ENCODE measurements at places on chromosomes 7 and 10.

DNA sequence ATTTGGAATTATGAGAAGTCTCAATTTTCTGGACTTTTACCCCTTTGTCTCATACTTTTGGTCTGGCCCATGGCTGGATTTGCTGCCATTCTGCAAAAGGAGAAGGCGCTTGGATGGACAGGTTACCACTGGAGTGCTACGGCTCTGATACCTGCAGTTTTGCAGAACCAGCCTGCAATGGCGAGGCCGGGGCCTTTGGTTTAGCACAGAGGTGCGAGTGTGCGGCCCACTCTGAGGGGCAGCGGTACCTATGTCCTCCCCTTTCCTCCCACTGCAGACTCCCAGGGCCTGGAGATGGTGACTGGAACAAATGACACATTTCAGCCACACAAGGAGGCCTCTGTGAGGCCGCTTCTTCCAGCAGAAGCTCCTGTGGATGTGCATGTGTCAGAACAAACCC lies 11.9 kb downstream of the ZNF777 start:
- no peak for DNase-seq

GRCh38 chr10:10850214-10850613 lies 167.5 kb upstream of the CELF2 start:
- no peak for DNase-seq

DNA sequence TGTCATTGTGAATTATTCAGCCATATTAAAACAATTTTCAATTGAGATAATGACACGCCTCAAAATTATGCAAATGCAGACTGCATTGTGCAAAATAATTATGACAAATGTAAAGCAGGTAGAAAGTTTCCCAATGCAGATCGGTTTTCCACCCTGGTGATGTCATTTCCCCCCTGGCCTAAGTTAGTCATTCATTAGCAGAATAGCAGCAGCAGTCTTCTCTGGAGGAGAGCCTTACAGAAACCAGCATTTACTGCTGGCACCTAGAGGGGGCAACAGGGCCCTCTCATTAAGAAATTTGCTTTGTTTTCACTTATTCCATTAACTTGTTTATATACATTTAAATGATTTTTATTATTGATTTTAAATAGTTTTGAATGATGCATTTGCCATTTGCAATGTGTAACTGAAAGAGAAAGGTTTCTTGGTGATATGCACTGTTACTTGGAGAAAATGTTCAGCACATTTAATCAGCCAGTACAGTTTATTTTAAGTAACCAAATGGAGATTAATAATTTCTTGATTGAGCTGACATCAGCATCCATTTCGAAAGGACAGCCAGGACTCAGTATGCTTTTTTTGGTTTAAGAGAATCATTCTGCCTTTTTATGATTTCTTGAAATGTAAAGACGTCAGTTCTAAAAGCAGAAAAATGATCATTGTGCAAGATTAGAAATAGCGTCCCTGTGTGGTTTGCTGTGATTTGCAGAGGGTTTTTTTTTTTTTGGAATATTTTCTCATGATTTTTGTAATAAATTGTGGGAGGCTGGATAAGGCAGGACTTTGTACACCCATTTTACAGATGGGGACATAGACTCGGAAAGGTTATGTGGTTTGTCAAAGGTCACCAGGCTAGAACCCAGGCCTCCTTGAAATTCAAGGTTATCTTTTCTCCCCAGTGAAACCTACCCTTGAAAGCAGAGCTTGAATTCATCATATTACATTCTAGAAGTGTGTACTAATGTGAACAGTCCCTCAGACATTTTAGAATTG lies 3.5 kb downstream of the ARID5B start:
- DNase-seq, result peak; percentile 72

GRCh38 chr10:104045151-104046089 lies 40.3 kb downstream of the COL17A1 start:
- DNase-seq, result no peak

DNA sequence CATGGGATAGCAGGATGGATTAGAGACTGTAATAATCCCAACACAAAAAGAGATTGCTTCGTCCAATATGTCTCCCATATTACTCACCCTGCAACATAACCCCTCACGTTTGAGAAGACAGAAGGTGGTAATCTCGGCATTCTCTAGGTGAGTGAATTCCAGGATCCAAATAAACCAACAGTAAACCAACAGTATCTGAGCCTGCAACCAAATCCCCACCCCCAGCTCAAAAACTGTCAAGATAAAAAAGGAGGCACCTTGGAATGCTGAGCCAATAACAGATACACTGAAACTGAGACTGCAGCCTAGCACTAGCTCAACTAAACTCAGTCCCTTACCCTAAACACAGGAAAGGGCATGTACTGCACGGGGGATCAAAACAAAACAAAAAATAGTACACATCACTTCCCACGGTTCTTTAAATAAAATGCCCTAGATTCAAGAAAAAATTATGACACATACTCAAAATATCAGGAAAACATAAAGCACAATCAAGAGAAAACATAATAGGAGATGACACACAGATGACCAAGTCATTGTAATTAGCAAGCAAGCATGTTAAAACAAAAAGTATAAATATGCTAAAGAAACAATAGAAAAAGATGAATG lies 28.0 kb downstream of the IPMK start:
- DNase-seq, result no peak

GRCh38 chr7:66556549-66557213 lies 72.0 kb upstream of the KCTD7 start:
- no peak for DNase-seq

GRCh38 chr7:38512704-38513103 lies 118.5 kb downstream of the AMPH start:
- DNase-seq, result no peak

GRCh38 chr10:7378602-7379403 lies 32.0 kb downstream of the SFMBT2 start:
- peak; percentile 25 for DNase-seq

DNA sequence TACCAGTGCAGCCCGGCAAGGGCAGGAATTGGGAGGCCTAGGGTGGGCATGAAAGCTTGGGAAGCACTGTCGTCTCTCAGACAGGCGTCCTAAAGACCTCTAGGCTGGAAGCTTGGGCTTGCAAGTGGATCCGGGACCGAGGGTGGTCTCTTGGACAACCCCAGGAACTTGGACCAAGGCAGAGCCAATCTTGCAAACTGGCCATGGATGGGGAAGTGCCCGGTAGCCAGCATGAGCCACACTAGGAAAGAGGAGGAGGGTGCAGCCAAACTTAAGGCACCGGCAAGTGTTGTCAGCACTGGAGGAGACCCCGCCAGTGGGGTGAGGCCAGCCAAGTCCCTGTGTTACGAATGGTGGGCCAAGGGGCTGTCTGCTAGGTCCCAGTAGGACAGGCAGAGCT lies 8.5 kb downstream of the LRIT2 start:
- no peak for DNase-seq

DNA sequence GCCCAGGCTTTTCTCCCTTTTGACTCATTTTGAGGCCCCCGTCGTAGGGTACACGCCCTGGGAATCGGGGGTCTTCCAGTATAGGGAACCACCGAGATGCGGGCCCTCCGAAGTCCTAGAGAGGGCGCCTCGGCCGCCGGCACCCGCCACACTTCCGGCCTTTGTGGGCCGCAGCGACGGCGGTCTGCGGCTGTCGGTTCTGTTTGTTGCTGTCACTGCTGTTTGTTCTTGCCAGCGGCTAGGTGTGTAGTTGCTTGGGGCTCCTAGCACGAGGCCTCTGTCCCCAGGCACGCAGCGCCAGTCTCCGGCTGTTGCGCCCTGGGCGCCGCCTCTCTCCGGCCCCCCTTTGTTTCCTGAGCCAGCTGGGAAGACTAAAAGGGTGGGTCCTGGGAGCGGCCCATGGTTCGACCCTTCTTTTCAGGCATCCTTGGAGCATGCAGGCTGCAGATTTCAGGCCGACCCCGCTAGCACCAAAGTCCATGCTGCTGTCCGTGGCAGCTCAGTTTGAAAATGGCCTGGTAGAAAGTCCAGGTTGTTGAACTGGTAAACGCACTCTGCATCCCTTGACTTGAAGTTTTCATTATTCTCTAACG lies 17.8 kb upstream of the ZKSCAN1 start:
- DNase-seq, result peak; percentile 82

GRCh38 chr10:16612115-16612980 lies 90.7 kb upstream of the C1QL3 start:
- DNase-seq, result no peak

All from CD4-positive, alpha-beta T cell treated with Interleukin-15 for 1 hour (primary cell).